ENCODE measurements at places on chromosomes 2 and 18.

GRCh38 chr18:75205514-75206132 lies 3.3 kb downstream of the PTGR3 start:
- DNase-seq: peak; percentile 32

- no peak for DNase-seq
These were observed 173.3 kb downstream of the ANKRD44 start for GRCh38 chr2:197137231-197137630.

DNA sequence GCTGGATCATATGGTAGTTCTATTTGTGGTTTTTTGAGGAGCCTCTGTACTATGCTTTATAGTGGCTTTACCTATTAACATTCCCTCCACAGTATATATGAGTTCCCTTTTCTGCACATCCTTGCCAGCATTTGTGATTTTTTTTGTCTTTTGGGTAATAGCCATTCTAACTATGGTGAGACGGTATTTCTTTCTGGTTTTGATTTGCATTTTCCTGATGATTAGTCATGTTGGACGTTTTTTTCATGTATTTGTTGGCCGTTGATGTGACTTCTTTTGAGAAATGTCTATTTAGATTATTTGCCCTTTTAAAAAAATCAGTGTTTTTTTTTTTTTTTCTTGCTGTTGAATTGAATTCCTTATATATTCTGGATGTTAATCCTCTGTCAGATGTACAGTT lies 31.1 kb downstream of the ACTR3 start:
- no peak for DNase-seq

DNA sequence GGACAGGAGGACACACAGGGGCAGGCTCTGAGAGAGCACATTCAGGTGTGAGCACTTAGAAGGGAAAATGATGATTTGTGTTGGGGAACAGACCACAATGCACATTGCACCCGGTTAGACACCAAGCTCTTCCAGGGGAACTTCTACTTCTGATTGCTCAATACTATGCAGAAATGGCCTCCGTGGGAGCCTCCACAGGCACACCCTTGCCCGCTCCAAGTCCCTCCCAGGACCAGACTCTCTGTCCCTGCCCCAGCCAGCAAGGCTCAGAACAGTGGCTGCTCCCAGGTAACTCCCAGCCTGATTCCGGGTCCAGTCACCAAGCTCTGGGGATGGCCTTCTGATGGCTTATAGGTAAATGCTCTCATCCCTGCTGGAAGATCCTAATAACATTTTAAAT lies 56.2 kb downstream of the BCL2L11 start:
- DNase-seq: no peak

DNA sequence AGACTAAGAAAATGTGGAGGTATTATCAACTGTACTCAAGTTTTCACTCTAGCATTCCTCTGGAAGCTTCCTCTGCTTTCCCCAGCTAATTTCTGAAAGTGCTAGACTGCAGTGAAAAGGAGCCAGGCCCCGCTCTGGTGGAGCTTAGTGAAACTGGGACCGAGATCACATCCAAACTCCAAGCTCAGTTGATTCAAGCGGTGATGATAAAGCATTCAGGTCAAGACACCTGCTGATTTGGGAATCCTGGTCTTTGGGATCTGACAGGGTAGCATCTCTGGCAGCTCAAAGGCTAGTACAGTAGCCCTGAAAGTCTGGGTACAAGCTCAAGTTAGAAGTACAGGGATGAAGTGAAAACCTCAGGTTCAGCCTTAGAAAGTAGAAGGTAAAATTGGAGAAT lies 120.2 kb upstream of the CRIM1 start:
- no peak for DNase-seq

DNA sequence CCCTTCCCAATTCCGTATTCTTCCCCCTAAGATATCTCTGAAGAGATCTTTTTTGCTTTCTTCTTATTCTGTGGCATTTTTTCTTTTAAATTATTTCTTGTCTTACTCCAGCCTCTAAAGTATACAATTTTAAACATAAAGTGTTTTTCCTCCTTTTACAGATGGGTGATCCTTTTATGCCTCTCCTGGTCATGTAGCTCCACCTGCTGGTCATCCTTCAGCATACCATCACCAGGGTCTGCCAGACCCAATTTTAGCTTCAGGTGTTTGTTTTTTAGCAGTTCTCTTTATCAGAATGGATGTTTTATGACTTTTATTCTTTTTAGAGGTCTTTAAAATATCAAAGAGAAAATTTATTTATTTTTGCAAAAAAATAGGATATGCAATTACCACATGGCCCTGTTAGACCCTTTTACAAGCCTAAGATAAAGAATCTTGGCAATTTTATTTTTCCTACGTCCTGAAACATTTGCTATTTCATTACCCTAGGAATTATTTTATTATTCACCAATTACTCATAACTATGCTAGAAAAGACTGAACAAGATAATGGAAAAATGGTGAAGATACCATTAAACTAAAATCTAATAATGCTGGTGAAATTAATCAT lies 55.5 kb downstream of the PIGN start:
- DNase-seq: peak; percentile 88

- DNase-seq: no peak
These were observed 14.4 kb upstream of the PIK3C3 start for GRCh38 chr18:41940506-41941215.
